ENCODE measurements at places on chromosomes 6 and 20. TPM values are rescaled to one million over a fixed set of nuclear protein-coding genes. Genes with fewer than 3 reads are reported as not detected.

DNA sequence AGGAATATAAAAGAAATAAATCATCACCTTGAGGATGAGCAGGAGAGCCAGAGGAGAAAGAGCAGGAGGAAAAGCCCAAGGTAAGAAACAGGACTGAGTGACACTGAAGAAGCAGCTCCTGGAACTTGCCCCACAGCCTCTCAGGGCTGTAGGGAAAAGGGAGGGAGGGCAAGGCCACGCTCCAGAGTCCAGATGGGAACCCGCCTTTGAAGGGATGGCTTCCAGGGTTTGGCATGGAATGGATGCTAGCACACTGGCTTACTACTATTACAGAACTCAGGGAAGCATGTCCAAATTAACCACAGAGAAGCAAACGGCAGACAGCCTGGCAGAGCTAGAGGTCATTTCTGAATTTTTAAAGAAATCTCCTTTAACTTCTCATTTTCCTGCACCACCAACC, 26.8 kb downstream of the RALGAPA2 start:
- peaks cover 46% of the 10 kb centered on the region for H3K4me1 ChIP-seq
- no peak overlapping the region for H3K4me3 ChIP-seq
- no peak overlapping the region for H3K27ac ChIP-seq
- DNase-seq = no peak
- no peaks in the 10 kb centered on the region for H3K27me3 ChIP-seq
- H3K36me3 ChIP-seq = no peaks in the 10 kb centered on the region

GRCh38 chr20:50317609-50318008, 127.0 kb downstream of the CEBPB start:
- DNase-seq = no peak
- H3K36me3 ChIP-seq = no peaks in the 10 kb centered on the region
- H3K4me3 ChIP-seq = no peak overlapping the region
- no peak overlapping the region for H3K27ac ChIP-seq
- H3K27me3 ChIP-seq = no peaks in the 10 kb centered on the region

DNA sequence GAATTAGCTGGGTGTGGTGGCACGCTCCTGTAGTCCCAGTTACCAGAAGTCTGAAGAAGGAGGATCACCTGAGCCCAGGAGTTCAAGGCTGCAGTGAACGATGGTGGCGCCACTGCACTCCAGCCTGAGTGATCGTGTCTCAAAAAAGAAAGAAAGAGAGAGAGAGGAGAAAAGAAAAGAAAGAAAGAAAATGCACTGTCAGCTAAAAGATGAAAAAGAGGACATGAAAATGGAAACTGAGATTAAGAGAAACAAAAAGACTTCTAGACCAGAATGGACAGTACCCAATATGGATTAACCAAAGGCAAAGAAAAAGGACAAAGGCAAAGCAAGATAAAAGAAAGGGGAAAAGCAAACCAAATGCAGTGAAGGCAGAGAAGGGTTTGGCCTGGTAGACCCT, 9.0 kb upstream of the RALGAPA2 start:
- H3K4me3 ChIP-seq = no peak overlapping the region
- no peaks in the 10 kb centered on the region for H3K36me3 ChIP-seq
- H3K27ac ChIP-seq = no peak overlapping the region
- H3K4me1 ChIP-seq = no peaks in the 10 kb centered on the region

GRCh38 chr6:22682979-22683378, 113.6 kb downstream of the HDGFL1 start:
- H3K36me3 ChIP-seq = no peaks in the 10 kb centered on the region
- no peak overlapping the region for H3K4me3 ChIP-seq
- H3K27ac ChIP-seq = no peak overlapping the region
- DNase-seq = no peak
- no peaks in the 10 kb centered on the region for H3K4me1 ChIP-seq

DNA sequence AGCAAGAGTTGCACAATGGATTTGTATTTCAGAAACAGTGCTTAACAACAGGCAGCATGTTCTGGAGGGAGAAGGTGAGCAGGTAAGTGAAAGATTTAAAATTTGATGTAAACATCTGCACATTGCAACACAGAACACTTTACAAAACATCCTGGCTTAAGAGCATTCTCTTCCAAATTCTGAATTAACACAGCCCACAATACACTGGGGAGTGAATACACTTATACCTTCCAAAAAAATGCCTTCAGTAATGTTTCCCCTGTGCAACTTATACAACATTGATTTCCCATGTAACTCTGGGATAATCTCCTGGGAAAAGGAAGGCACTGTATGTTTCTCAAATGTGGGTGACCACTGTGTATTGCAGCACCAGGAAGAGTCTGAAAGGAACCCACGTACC, 127.6 kb downstream of the FYN start:
- H3K4me3 ChIP-seq = no peak overlapping the region
- no peak overlapping the region for H3K27ac ChIP-seq
- H3K4me1 ChIP-seq = peaks cover 31% of the 10 kb centered on the region

Gene SIRPB2
- total RNA-seq = 18.5 TPM
